ENCODE measurements at places on chromosomes 16 and 17.

- no peak for DNase-seq
Measured at GRCh38 chr16:69319826-69320739, 8.9 kb downstream of the VPS4A start.

DNA sequence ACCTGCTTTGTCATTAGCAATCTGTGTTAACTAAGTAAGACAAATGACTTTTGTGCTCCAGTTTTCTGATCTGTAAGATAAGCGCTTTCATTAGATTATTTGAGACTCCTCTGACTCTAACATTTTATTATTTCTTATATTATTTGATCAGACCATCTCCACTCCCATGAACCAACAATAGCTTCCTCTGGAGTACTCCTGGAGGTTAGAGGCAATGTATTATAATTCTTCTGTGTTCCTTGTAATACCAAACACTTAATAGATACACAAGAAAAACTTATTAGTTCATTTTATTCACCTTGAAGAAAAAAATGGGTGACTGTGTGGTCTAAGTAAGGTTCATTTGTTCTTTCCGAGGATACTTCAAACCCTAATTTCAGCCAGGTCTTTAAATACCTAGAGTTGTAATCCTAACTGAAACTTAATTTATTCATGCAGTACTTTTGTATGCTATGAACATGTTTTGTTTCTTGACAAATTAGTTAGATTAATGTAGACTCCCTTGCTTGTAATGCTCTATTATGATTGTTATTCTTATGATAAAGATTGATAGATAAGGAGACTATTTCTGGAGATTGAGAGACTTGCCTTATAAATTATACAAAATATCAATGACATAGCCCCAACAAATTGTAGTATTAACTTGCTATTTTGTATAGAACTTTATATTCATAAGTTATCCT is 53.9 kb downstream of the NQO1 start:
- no peak for DNase-seq

DNA sequence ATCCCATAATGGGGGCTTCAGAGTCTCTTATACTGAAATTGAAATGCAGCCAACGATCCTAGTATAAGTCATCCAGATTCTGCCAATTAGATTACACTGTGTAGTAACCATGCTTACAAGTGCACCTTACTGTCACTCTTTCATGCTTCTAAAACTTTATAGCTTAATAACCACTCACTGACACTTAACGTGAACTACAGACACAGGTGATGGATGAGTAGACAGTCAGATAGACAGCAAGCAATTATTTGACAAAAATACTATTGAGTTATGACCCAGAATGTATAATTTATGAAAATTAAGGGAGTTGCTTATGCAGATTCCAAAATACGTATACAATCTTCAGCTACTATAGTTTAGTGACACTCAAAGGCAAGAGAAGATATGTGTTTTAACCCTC is 6.3 kb downstream of the CDH8 start:
- DNase-seq: no peak

GRCh38 chr17:46179375-46179999 is 13.7 kb downstream of the KANSL1 start:
- DNase-seq: no peak

DNA sequence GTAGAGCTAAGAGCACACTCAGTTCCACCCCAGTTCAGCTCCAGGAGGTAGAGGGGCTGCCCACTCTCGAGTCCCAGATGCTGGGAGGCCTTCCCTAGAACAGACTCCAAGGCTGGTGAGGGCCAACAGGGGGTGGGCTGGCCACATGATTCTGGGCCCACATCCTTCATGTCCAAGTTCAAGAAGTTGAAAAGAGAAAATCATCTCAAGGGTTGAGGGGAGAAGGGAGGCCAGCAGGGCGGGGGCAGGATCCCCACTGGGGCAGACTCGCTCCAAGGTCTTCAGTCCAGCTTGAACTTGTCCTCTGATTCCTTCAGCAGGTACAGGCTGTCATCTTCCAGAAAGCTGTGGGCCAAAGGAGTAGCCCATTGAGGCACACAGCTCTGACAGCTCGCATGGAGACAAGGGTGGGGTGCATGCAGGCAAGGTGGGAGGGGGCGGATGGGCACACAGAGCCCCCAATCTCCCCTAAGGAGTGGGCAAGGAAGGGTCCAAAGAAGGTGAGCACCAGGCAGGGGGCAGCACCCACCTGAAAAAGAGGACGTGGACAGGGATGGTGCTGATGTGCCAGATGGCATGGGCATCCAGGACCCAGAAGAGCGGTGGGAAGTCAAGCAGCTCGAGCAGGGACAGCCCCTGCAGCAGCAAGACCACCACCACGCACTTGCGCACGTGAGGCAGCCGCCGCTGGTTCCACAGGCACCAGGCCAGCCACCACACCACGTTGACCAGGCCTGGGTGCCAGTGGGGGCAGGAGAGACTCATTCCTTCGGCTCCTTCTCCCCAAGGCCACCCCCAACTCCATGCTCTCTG is 4.5 kb downstream of the PNMT start:
- DNase-seq: no peak

- DNase-seq: no peak
Measured at GRCh38 chr17:4082136-4082924, 60.5 kb downstream of the ZZEF1 start.

DNA sequence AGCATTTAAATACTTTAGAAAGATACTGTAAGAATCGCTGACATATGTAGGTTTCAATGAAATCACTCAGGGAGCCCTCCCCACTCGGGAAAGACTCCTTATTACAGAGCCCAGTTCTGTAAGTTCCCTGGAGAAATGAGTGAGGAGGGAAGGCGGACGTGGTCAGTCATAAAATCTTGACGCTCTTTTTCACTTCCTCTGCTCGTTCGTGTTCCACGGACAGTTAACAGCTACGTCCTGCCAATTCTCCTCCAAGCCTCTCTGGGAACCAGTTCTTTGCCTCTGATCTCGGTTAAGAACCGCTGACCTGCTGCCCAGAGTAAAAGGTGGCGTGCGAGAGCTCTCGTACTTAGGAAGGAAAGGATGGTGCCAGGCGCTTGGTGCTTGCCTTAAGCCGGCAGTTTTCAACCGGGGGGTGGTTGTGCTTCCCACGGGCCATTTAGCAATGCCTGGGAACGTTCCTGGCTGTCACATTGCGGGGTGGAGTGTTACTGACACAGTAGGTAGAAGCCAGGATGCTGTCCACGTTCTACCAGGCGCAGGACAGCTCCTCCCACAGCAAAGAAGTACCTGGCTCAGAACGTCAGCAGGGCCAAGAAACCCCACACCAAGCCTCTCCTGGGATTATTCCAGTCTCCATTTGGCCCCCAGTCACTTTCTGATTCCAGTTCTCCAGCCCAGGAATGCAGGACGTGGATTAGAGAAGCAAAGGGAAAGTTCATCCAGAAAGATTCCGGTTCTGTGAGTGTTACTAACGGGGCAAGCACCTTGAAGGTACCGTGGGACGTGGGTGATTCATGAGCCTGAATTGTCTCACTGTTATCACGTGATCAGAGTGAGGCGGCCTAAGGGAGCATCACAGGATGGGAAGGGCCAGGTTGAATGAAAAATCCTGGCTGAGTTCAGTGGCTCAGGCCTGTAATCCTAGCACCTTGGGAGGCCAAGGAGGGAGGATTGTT is 87.7 kb downstream of the MRM3 start:
- DNase-seq: no peak

- no peak for DNase-seq
Measured at GRCh38 chr17:50257676-50258224, 16.5 kb upstream of the TMEM92 start.

DNA sequence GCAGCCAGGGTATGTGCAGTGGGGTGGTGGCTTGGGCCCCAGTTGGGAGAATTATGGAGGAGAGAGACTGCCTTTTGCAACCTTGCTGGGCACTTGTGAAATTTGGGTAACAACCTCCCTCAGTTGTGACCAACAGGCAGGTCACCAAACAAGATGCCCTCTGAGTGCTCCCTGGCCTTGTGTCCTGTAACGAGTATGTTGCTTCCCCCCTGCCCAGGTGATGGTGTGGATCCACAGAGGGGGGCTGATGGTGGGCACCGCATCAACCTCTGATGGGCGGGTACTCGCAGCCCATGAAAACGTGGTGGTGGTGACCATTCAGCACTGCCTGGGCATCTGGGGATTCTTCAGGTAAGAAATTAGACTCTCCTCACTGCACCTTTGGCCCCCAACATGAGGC is 74.3 kb downstream of the SLC6A2 start:
- DNase-seq: no peak

- DNase-seq: peak; percentile 50
Measured at GRCh38 chr17:58328195-58329034, at the start of gene TSPOAP1. Gene TSPOAP1, minus strand, starts transcription at chr17:58328795. Its CDS starts 875 bp downstream, at chr17:58327920.

DNA sequence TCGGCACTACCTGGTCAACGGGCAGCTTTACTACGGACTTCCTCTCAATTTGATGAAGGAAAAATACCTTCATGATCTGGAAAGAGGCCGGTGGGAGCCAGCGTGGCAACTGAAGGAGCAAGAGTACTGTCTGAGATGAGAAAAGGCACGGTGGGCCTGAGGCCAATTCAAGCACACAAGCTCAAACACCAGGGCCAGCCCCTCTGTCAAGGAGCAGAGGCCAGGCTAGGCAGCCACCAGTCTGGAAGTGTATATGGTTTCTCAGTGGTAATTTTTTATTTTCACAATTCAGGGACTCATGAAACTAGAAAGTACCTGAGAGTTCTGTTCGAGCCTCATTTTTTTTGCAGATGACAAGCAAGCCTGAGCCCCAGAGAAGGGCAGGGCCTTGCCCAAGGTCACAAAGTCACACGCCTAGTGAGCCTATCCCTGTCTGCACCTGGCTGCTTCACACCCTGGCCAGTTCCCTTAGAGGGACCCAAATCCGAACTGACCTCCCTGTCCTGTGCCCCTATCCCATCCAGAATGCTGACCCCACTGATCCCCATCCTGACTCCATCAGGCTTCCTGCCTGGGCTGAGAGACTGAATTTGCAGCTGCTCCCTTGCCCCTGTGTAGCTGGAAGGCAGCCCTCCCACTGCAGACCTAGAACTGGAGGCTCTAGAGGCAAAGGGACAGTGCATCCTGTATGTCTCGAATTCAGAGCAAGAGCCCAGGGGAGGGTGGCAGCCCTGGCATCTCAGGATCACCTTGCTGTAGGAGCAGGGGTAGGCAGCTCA is 4.8 kb upstream of the TBX2 start:
- no peak for DNase-seq

GRCh38 chr17:79579074-79579800 is 31.6 kb downstream of the RBFOX3 start:
- DNase-seq: no peak

GRCh38 chr16:50292566-50292948 is 26.2 kb downstream of the ADCY7 start:
- no peak for DNase-seq

GRCh38 chr16:58378401-58378800 is 13.9 kb upstream of the GINS3 start:
- DNase-seq: no peak

- no peak for DNase-seq
Measured at GRCh38 chr16:53913099-53913870, 209.3 kb downstream of the FTO start.

DNA sequence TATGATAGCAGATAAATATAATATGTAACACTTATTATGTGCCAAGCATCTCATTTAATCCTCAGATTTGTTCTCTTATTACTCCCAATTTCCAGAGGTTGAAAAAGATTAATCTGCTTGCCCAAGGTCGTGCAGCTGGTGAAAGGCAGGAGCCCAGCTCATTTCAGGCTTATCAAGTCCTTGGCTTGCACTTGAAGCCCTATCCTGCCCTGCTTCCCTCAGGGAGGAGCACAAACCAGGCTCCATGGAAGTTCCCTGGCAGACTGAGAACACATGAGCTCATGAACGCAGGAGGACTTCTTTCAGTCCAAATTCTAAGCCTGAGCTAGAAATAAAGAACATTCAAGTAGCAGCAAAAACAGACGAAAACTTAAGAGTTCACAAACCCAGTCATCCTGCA is 74.8 kb downstream of the USP31 start:
- DNase-seq: no peak

GRCh38 chr17:43628089-43628650 is 33.6 kb downstream of the MEOX1 start:
- DNase-seq: no peak

GRCh38 chr16:12095275-12096156 is 119.0 kb downstream of the SNX29 start:
- DNase-seq: peak; percentile 62

- DNase-seq: no peak
Measured at GRCh38 chr16:64705443-64705842, 416.4 kb downstream of the CDH11 start.

DNA sequence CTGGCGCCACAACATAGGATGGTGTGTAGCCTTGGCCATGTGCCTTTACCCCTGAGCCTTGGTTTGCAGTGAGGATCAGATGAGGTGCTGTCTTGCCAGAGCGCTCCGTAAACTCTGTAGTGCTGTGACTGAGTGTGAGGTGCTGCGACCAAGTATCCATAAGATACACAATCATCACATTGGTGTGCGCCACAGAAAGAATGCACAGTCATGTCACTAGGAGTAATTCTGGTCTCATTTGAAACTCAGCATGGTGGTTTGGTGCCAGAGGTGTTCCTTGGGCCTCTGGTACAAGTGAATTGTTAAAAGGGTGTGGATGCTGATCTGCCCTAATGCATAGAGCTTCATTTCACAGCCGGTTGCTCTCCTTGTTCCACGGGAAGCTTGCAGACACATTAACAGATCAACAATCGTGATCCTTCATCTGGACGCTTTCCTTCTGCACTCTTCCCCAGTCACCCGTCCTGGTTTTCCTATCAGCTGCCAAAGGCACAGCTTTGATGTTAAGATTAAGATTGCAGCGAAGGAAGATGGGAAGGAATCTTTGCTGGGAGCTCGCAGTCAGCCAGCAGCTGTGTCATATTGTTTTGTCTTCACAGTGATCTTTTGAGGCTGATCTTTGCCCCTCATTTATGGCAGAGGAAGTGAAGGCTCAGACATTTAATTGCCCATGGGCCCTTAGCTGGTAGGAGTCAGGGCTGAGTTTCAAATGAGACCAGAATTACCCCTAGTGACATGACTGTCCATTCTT is 79.1 kb downstream of the KSR1 start:
- DNase-seq: no peak

DNA sequence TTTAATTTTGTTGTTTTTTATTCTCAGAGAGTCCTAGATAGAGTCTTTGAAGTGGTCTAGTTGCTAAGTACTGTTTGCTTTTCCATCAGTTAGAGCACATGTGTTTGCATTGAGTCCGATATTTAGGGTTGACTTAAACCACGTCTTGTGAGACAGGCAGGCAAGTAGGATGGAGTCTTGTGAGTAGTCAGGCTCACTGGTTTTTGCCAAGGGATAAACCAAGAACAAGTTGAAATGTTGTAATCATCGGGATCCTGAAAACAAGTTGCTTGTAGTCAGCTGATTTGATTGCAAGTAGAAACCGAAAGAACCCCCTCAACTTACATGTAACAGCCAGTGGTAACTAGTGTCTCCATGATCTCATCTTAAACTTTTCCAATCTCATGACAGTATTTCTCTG is 17.2 kb downstream of the ATP6V0A1 start:
- DNase-seq: no peak

- no peak for DNase-seq
Measured at GRCh38 chr17:63649813-63650212, 27.6 kb downstream of the MAP3K3 start.

GRCh38 chr17:42895185-42895555 is 5.4 kb upstream of the G6PC1 start:
- no peak for DNase-seq

- DNase-seq: no peak
Measured at GRCh38 chr16:54591816-54592246, 305.2 kb upstream of the IRX3 start.
